ENCODE measurements at places on chromosomes 5 and 9.

DNA sequence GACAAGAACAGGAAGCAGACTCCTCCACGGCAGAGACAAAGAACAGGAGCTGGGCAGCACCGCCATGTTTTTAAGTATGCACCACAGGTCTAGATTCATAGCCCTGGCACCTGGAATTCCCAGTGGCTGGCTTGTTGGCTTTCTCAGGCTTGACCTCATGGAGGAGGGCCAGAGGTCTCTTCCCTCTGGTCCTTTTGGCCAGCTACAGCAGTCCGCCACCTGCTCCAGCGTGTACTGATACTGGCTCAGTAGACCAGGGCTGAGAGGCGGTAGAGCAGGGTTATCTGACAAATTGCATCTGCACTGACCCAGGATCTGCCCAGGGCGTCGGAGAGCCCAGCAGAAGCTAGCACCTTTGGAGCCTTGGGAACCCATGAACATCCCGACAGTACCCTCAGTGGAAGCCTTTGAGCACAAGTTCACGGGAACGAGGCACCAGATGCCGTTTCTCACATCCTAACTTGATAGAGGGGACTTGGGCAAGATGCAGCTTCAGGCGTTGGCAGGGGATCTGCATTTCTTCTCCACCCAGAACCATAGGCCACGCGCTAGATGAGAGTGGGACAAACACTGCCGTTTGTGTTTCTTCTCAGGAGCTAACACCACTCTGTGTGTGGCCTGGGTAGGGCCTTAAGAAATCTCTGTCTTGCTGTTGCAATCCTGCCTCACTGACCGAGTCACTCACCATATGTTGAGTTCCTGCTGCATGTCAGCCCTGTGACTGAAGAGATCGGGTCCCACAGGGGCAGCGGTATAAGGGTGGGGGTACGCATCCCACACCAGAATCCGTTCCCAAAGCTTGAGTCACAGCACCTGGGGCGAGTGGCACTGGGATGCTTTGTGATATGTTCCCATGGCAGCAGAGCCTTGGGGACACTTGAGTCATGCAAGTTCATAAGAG is 90.3 kb upstream of the OTULINL start:
- no peak for DNase-seq

DNA sequence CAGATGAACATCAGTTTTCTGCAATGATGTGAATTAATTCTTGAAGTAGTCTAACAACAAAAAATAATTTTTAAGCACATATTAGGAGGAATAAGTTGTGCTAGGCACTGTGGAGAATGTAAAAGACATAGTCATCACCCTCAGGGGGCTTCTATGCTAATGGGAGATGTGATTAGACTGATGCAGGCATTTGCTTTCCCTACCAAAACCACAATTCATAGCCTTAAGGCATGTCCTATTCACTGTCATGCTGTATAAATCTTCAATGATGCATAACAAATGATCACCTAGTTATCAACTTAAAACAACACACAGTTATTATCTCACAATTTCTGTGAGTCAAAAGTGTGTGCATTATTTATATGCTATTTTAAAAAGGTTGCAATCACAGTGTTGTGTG is 422.6 kb downstream of the MAN2A1 start:
- DNase-seq: no peak

DNA sequence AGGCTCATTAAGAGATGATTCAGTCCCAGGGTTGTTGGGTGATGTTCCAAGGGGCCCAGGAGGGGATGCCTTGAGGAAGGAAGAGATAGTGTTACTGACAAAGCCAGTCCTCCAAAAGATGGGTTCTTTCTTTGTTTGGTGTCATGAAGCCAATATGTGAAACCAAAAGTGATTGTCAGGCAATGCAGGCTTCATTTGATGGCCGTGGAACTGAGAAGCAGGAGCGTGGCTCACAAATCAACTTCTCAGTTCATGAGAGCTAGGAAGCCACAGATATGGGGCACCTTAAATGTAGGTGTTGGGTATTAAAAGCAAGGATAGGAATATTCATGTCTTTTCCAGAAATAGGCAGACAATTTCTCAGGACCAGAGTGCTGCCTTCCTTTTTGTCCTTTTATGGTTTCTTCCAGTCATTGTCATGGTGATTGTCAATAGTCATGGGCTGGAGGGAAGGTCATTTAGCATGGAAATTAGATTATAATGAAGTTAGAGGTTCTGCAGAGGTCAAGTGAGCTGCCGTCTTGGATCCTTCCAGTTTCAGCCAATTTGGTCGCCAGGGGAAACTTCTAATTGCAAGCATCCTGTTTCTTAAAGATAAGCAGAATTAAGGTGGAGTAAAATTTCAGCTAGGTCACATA is 393.0 kb downstream of the NTRK2 start:
- no peak for DNase-seq

DNA sequence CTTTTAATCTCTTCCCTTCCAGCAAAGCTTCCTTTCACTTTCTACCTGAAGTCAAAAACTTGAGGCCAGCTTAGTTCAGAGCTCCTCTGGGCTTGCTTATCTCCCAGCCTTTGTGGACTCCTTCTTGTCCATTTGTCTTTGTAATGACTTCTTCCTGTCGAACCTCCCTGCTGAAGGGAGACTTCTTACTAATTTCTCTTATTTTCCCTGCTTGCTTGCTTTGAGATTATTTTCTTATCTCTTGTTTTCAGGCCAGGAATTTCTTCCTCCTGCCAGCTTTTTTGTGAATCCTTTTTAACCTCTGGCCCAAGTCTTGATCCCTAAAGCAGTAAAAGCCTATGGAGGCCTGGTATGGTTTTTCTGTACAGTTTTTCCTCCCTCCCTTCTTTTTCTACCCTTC is 46.8 kb upstream of the DHFR start:
- DNase-seq: no peak

- DNase-seq: no peak
Measured at GRCh38 chr5:124860291-124860655, 113.8 kb upstream of the ZNF608 start.

- no peak for DNase-seq
Measured at GRCh38 chr5:68873198-68873597, 220.6 kb upstream of the SLC30A5 start.

GRCh38 chr9:80968611-80969010 is 720.7 kb downstream of the TLE1 start:
- DNase-seq: no peak
